ENCODE measurements at places on chromosomes 7 and 10. TPM values are rescaled to one million over a fixed set of nuclear protein-coding genes. Genes with fewer than 3 reads are reported as not detected.

Gene SUMF2
- total RNA-seq, result 162 TPM

GRCh38 chr10:6607778-6608177, 27.7 kb upstream of the PRKCQ start:
- no peak overlapping the region for H3K27ac ChIP-seq
- no peaks in the 10 kb centered on the region for H3K36me3 ChIP-seq
- H3K4me3 ChIP-seq, result no peak overlapping the region
- H3K27me3 ChIP-seq, result no peaks in the 10 kb centered on the region
- peak; percentile 24 for DNase-seq

- DNase-seq, result no peak
- no peak overlapping the region for H3K4me3 ChIP-seq
- no peaks in the 10 kb centered on the region for H3K36me3 ChIP-seq
These were observed 11.5 kb upstream of the GIMAP7 start for GRCh38 chr7:150503155-150503554.

- H3K27ac ChIP-seq, result no peak overlapping the region
- DNase-seq, result no peak
- no peak overlapping the region for H3K4me3 ChIP-seq
- H3K4me1 ChIP-seq, result peaks cover 48% of the 10 kb centered on the region
- H3K36me3 ChIP-seq, result no peaks in the 10 kb centered on the region
These were observed 16.9 kb downstream of the RPA3 start for GRCh38 chr7:7701527-7701926.

DNA sequence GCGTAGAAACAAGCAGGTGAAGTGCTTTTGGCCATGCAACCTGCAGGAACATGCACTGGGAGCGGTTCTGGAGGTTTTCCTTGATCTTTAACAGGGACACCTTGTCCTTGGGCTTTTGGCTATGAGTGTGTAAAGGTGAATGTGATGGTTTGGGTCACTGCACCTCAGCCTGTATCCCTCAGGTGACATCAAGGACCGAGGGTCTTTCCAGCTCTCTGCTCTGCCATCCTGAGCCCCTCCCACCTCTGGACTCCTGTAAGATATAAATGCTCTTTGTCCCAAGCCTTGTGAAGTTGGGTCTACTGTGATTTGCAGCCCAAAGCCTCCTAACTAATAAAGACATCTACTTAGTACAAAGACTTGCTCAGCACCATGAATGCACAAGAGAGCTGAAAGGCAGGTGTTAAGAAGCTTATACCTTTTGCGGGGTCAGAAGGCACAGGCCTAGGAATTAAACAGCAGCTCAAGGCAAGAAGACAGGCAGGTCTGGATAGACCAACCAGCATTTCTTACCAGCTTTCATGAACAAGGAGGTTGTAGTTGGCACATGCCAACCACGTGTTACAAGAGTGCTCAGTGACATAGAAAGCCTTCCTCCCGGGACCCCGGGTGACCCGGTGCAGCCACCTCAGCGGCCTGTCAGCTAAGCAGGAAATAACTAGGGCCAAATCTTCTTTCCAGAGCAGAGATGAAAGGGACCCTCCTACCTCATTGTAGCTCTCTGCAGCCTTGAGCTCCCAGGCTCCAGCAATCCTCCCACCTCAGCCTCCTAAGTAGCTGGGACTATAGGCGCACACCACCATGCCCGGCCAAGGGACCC, 89.9 kb downstream of the CARD11 start:
- H3K36me3 ChIP-seq, result no peaks in the 10 kb centered on the region
- H3K4me1 ChIP-seq, result no peaks in the 10 kb centered on the region
- DNase-seq, result no peak
- no peaks in the 10 kb centered on the region for H3K27me3 ChIP-seq
- no peak overlapping the region for H3K4me3 ChIP-seq
- H3K27ac ChIP-seq, result no peak overlapping the region
